ENCODE measurements at places on chromosomes 11 and 22. TPM values are rescaled to one million over a fixed set of nuclear protein-coding genes. Genes with fewer than 3 reads are reported as not detected.

The POLD3 gene
- 15.0 TPM for total RNA-seq

The UBQLNL gene
- 0.10 TPM for total RNA-seq

The LARGE2 gene
- 2.7 TPM for total RNA-seq

The MAPK11 gene
- 4.0 TPM for total RNA-seq

The PANX2 gene
- 0.31 TPM for total RNA-seq

The RAB36 gene
- total RNA-seq: 3.4 TPM

The CHST1 gene
- total RNA-seq: 5.6 TPM

The RBM4 gene
- total RNA-seq: 137 TPM

The MN1 gene
- total RNA-seq: 27.0 TPM

The APOBEC3B gene
- total RNA-seq: 2.2 TPM

The KCNK7 gene
- 4.2 TPM for total RNA-seq

The SLC16A8 gene
- not detected for total RNA-seq

The KCNJ1 gene
- total RNA-seq: not detected

The ISX gene
- total RNA-seq: not detected

The TRMT2A gene
- 40.4 TPM for total RNA-seq

The SNX32 gene
- total RNA-seq: 0.10 TPM

The HTATIP2 gene
- total RNA-seq: 8.8 TPM

The PPP6R2 gene
- total RNA-seq: 49.5 TPM

The CXCR5 gene
- 0.10 TPM for total RNA-seq

The KCNK4 gene
- total RNA-seq: not detected

The OR51I2 gene
- total RNA-seq: not detected

Data from tongue (tissue), 3 donors.